ENCODE measurements at places on chromosomes 5 and 9.

DNA sequence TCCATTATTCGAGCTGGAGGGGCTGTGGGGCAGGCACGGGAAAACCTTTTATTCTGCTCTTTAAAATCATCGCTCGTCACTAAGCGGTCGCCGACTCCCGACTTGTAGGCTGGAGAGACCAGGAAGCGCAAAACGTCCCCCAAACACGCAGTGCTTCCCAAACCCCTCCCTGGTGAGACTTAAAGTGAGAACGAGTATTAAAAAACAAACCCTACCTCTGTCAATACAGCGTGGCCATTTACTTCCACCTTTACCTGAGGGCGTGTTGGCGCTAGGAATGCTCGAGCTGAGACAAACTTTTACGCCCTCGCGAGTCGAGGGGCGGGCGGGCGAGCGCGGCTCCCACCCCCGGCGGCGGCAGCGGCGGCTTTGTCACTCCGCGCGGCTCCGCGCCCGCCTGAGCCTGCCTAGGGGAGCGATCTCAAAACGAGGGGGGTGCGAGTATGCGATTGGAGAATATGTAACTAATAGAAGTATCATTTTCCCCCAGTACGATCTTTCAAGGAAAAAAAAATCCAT, at the start of gene NR2F1-AS1:
Gene NR2F1-AS1, minus strand, starts transcription at position 293 of the 519 bp plus-strand sequence.
- no peak for DNase-seq

- DNase-seq: no peak
Measured at GRCh38 chr9:97529363-97530076, 28.1 kb downstream of the TMOD1 start.

DNA sequence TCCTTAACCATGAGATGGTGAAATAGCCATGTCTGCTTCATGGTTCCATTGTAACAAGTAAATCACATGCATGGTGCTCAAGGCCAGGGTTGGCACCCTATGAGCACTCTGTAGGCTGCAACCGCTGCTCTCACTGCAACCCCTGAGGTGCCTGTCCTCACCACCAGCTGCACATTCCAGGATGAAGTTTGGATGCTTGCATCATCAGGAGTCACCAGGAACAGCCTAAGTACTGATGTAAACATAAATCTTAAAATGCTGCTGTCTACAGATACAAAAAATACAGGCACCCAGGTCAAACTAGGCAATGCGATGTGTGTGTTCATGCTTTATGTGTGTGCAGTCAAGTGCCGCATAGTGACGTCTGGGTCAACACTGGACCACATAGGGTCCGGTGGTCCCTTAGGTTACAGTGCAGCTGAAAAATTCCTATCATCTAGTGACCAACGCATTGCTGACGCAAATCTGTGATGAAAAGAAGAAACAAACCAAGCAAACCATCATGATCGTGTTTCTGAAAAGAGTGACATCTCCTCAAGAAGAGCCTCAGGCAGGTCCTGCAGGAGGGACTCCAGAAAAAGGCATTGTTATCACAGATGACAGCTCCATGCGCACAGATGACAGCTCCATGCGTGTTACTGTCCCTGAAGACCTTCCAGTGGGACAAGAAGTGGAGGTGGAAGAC, 234.8 kb downstream of the AUH start:
- DNase-seq: no peak

GRCh38 chr5:57184322-57184721, 10.5 kb downstream of the GPBP1 start:
- DNase-seq: no peak

GRCh38 chr5:180205916-180206315, 3.1 kb downstream of the RASGEF1C start:
- DNase-seq: no peak

DNA sequence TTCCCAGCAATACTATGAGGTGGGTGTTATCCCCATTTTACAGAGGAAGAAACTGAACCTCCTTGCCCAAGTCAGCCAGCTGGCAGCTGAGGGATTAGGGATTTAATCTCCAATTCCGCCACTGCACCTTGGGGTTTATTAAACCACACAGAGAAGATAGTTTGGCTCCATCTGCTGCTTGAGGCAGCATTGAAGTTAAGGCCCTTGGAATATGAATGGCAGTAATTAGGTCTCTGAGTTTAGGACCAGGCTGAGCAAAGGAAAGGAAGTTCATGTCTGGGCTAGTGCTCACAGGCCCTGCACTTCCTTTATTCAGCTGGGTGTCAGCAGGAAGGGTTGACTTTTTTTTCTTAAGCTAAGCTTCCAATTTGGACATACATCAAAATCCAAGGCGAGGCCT, 86.9 kb upstream of the GDNF start:
- no peak for DNase-seq

- DNase-seq: no peak
Measured at GRCh38 chr9:119483153-119483552, 113.9 kb upstream of the BRINP1 start.

GRCh38 chr5:101009758-101010519, 106.9 kb upstream of the ST8SIA4 start:
- no peak for DNase-seq

- DNase-seq: no peak
Measured at GRCh38 chr5:29902859-29903258, 1290.6 kb upstream of the CDH6 start.

- DNase-seq: no peak
Measured at GRCh38 chr5:31366941-31367340, 165.0 kb downstream of the DROSHA start.

GRCh38 chr9:93026640-93027039, 31.9 kb upstream of the SUSD3 start:
- DNase-seq: no peak

DNA sequence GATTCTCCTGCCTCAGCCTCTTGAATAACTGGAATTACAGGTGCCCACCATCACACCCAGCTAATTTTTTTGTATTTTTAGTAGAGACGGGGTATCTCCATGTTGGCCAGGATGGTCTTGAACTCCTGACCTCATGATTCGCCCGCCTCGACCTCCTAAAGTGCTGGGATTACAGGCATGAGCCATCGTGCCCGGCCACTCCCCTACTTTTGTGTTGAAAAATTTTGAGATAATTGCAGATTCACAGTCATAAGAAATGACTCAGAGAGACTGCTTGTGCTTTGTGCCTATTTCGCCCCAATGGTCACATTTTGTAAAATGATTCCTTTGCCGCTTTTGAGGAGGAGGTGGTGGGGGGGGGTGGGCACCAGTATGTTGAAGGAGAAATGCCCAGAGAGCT, 48.1 kb upstream of the SH3PXD2B start:
- no peak for DNase-seq

DNA sequence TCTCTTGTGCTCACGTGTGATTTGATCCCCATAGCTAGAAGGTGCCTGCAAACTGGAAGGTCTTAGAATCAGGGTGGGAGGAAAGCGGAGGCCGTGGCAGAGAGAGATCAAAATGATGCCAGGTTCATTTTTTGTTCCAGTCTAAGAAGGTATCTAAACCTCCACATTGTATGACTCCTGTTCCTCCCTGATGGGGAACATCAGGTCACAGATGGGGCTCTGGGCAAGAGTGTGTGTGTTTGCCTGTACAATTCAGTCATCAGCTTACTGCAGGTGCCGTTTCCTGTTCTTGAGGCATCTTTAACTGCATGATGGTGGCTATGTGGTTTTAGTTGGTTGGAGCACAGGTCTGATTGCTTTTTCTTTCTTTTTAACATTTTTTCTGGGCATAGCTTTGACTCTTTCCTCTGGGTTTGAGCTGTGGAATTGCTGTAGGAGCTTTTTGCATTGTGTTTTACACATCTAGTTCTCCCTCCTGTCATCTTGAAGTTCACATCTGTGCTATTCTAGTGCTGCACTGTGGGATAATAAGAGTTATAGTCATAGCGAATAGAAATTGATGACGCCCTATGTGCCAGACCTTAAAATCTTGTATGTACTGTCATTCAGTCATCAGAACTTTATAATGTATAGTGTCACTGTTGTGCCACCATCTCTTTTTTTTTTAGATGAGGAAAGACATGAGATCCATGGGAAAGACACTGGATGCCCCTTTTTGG, 30.8 kb downstream of the ARHGAP26 start:
- DNase-seq: no peak

GRCh38 chr5:143222287-143223231, 180.9 kb downstream of the NR3C1 start:
- no peak for DNase-seq

DNA sequence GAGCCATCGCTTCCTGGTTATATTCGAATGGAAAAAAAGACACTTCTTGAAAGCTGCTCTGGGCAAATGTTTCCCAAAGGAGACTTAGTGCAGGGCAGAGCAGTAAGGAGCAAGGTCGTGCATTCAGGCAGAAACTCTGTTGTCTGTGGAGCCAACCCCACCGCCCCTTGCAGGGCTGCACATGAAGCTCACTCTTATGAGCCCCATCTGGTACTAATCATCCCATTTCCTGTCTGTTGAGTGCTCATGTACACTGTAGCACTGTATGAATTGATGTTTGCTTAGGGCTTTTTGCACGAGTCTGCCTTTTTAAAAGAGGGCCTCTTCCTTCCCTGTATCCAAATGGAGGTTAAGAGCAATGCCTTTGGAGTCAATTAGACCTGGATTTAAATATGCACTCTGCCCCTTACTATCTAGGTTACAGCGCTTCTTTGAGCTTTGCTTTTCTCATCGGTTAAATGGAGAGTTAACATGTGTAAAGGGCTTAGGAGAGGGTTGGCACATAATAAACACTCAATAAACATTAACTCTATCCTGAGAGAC, 25.4 kb downstream of the HMHB1 start:
- no peak for DNase-seq

- no peak for DNase-seq
Measured at GRCh38 chr5:135046661-135047346, 12.8 kb upstream of the PITX1 start.

- DNase-seq: no peak
Measured at GRCh38 chr5:28286566-28286965, 1248.2 kb upstream of the CDH9 start.

Measured in cortex of kidney (tissue), 1 donor.